ENCODE measurements at places on chromosomes 5 and 9.

- DNase-seq = peak; percentile 86
Observed at GRCh38 chr5:55534436-55535198, at the start of gene PLPP1. PLPP1 (minus strand) TSS chr5:55534964; CDS start chr5:55534629, 335 bp downstream.

- no peak for DNase-seq
Observed at GRCh38 chr5:168292786-168293696, 1.6 kb downstream of the WWC1 start.

DNA sequence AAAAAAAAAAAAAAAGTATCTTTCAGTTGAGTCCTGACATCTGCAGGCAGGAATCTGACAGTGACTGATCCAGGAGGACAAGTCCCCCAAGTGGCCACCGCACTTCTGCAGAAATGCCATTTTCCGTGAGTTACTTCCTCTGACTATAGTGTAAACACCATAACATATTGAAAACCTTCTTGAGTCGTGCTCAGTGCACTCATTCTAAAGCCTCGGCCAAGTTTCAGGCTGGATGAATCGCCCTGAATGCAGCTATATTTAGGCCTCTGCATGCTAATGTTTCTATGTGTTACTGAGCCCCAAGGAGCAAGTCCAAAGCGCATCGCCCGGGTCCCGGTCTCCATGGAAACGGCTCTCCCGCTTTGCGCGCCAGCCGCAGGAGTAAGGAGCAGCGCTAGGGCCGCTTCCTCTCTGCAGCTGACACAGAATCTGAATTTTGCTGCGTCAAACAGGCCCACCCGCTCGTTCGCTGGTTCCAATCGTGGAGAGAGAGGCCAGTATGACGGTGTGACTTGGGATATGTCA lies 335.4 kb downstream of the MSX2 start:
- DNase-seq = peak; percentile 3

GRCh38 chr9:37424686-37425297 lies 2.3 kb downstream of the GRHPR start:
- DNase-seq = no peak

GRCh38 chr9:129408535-129409215 lies 212.2 kb downstream of the C9orf50 start:
- no peak for DNase-seq

- peak; percentile 49 for DNase-seq
Observed at GRCh38 chr9:16062542-16063240, 509.8 kb downstream of the CCDC171 start.

DNA sequence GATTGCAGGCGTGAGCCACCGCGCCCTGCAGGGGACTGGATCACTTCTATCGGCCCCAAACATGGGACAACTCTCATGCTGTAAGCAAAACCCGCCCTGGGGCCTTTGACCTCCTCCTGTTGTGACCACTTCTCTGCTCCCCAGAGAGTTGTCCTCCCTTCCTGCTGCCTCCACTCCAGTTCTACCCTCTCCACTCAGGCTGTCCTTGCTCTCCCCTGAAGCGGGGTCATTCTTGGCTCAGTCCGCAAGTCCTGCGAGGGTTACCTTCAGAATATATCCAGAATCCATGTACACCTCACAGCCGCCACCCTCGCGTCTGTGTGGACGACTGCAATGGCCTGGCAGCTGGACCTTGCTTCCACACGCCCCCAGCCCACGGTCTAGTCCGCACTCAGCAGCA lies 273.7 kb downstream of the PBX3 start:
- no peak for DNase-seq

GRCh38 chr9:111985315-111985714 lies 88.7 kb downstream of the UGCG start:
- no peak for DNase-seq

GRCh38 chr5:134649163-134649835 lies 714 bp downstream of the SEC24A start:
- DNase-seq = no peak

DNA sequence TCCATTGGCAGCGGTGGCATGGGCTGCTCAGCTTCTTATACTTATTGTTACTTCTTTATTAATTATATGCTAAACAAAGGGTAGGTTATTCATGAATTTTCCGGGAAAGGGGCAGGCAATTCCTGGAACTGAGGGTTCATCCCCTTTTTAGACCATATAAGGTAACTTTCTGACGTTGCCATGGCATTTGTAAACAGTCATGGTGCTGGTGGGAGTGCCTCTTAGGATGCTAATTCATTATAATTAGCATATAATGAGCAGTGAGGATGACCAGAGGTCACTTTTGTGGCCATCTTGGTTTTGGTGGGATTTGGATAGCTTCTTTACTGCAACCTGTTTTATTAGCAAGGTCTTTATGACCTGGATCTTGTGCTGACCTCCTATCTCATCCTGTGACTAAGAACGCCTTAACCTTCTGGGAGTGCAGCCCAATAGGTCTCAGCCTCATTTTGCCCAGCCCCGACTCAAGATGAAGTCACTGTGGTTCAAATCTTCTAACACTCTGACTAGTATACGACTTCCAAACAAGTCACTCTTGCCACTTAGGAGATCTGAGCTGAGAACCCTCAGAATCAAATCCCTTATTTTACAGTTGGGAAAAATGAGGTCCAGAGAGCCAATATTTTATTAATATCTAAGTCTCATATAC lies 237.5 kb downstream of the TRIM32 start:
- no peak for DNase-seq

- DNase-seq = no peak
Observed at GRCh38 chr5:27748847-27749246, 710.5 kb upstream of the CDH9 start.

- peak; percentile 44 for DNase-seq
Observed at GRCh38 chr9:14417237-14417636, 103.3 kb upstream of the NFIB start.

- DNase-seq = no peak
Observed at GRCh38 chr9:133786371-133786753, 48.2 kb upstream of the SARDH start.

DNA sequence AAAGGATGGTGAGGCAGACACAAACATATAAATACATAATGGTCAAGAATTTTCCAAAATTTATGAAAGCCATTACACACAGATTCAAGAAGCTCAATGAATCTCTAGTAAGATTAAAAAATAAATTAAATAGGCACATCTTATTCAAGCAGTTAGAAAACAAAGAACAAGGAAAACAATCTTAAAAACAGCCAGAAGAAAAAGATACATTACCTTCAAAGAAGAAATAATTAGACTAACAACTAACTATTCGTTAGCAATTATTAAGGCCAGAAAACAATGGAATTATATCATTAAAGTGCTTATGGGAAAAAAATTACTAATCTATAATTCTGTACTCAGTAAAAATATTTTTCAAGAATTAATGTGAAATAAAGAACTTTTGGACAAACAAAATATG lies 593.1 kb downstream of the EBF1 start:
- DNase-seq = no peak

DNA sequence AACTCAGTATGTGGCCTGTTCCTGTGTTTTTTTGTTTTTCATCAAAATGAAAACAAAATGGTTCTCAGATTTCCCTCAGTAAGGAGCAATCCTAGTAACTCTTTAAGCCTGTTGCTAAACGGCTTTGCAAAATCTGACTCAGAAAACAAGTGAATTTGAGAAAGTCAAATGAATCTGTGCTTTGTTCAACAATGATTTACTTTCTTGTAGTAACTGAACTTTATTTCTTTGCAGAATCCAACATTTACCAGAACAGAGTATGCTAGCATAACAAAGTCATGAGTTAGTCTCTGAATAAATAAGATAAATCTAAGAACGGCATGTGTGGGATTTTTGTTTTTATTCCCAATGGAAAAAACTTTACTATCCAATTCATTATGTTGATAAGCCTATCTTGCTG lies 93.8 kb downstream of the OXCT1 start:
- peak; percentile 9 for DNase-seq

GRCh38 chr5:138352722-138353559 lies 456 bp downstream of the KDM3B start:
- DNase-seq = peak; percentile 43

DNA sequence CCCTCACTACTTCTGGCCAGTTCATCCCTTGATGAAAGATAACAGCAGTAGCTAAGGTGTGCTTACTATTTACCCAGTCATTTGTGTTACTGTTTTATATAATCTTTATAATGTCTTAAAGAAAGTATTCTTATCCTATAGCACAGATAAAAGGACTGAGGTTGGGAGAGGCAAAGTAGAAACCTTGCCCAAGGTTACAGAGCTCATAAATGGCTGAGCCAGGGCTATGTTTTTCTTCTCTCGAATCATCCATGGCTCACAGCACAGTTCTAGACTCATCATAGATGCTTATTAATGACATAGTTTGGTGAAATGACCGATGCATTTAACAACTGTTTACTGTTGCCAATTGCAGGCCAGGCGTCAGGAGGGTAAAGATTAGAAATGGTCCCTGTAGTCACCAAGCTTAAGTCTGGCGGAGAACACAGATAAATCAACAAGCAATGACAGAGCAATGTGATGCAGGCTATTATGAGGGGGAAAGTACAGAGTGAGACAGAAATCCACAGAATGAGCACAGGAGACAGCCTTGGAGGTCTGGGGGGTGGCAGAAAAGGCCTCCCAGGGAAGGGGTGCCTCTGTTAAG lies 65.6 kb upstream of the ZNF622 start:
- DNase-seq = no peak

DNA sequence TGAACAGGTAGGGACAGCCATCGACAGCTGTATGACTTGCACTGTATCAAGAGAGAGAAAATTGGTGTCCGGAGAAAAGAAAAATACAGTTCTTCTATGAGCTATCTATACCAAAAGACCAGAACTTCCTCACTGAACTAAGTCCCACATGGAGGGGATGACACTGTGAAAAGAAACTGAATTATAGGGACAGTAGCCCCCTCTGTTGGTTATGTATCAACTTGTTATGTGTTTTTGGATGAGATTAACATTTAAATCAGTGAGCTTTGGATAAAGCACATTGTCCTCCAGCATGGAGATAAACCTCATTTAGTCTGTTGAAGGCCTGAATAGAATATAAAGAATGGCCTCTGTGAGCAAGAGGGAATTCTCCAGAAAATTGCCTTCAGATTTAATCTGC lies 176.6 kb upstream of the SH3GL2 start:
- DNase-seq = peak; percentile 22

DNA sequence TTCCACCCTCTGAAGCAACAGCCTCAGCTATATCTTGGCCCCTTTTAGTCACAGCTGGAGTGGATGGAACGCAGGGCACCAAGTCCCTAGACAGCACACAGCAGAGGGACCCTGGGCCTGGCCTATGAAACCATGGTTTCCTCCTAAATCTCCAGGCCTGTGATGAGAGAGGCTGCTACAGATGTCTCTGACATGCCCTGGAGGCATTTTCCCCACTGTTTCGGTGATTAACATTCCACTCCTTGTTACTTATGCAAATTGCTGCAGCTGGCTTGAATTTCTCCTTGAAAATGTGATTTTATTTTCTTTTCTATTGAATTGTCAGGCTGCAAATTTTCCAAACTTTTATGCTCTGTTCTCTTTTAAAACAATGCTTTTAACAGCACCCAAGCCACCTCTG lies 384.8 kb downstream of the PRR16 start:
- DNase-seq = peak; percentile 6

GRCh38 chr5:65815161-65815560 lies 93.2 kb downstream of the NLN start:
- no peak for DNase-seq

DNA sequence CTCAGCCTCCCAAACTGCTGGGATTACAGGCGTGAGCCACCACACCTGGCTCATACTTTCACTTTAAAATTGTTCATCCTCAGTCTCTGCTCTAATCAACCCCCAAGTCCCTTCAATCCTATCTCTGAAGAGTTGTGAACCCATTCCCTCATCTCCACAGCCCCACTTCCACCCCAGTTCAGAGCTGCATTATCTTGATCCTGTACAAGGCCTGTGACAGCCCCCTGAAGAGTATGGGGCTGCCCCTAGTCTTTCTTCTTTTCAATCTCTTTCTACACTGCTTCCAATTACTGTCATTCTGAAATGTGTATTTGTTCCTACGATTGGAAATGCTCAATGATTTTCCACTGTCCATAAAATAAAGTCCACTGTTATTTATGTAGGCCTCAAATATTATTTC lies 588.3 kb downstream of the RAB3C start:
- DNase-seq = no peak

GRCh38 chr5:67283275-67283987 lies 86.8 kb upstream of the CD180 start:
- no peak for DNase-seq

DNA sequence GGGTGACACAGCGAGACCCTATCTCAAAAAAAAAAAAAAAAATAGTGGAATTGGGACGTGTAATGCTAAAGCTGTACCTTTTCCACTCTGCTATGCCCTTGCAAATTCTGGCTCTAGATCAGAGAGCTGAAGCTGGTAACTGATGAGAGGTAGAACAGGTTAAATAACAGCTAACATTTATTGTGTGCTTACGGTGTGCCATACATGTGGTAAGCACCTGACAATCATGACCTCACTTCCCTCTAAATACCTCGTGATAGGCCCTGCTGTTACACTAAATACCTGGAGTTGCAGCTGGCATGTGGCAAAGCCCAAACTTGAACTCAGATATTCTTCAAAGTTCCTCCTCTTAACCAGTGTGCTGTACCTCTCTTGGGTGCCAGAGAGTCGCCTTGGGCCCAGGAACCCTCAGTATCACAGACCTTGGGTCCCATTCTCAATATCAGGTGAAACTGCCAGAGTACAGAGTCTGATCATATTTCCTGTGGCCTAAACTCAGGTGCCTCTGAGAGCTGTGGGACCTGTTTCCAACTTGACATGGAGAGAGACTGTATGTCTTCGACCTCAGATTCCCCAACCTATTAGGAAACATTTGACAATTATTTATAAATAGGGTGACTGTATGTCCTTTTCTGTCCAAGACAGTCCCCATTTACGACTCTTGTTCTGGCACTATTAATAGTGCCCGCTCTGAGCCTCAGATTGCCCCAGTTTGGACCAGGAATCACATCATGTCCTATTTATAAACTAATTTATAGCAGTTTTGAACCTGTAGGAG lies 4.8 kb downstream of the ARL10 start:
- DNase-seq = no peak

GRCh38 chr5:120199559-120199958 lies 264.5 kb upstream of the PRR16 start:
- no peak for DNase-seq

- DNase-seq = no peak
Observed at GRCh38 chr5:81081461-81081835, 121.3 kb downstream of the RASGRF2 start.

DNA sequence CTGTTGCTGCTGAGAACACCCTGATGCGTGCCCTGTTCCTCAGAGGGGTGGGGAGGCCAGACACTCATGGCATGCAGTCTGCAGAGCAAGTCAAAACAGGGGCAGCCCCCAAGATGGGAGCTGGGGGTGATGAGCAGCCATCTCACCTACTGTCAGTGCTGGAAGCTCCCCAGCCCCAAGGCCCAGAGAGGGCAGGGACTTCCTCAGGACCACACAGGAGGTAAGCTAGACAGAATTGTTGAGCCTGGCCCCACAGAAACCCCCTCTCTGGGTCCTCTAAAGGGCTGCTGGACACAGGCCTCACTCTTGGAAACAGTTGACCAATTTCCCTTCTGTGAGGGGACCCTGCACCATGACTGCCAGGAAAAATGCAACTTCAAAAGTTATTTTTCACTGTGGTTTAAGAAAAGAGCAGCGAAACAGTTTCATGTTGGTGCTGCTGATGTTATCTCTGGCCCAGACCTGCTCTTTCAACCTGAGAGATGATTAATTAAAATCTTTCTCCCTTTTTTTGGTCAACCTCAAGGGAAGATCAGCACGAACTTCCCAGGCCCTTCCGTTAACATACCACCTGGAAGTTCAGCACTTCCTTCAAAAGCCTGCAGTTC lies 9.6 kb downstream of the CSF2 start:
- DNase-seq = no peak

- DNase-seq = no peak
Observed at GRCh38 chr9:79604149-79604548, 32.4 kb downstream of the TLE4 start.

GRCh38 chr9:5714501-5715401 lies 85.8 kb downstream of the RIC1 start:
- DNase-seq = peak; percentile 21

GRCh38 chr5:3105581-3105980 lies 354.1 kb upstream of the IRX2 start:
- no peak for DNase-seq
